ENCODE measurements at places on chromosomes 1 and 21.
A peak's percentile ranks its signal among the peaks of the same experiment; 100 is the strongest.

- DNase-seq, result no peak
Measured at GRCh38 chr1:4076346-4076745, 176.3 kb upstream of the C1orf174 start.

- DNase-seq, result no peak
Measured at GRCh38 chr1:42506576-42506975, 43.5 kb downstream of the CCDC30 start.

DNA sequence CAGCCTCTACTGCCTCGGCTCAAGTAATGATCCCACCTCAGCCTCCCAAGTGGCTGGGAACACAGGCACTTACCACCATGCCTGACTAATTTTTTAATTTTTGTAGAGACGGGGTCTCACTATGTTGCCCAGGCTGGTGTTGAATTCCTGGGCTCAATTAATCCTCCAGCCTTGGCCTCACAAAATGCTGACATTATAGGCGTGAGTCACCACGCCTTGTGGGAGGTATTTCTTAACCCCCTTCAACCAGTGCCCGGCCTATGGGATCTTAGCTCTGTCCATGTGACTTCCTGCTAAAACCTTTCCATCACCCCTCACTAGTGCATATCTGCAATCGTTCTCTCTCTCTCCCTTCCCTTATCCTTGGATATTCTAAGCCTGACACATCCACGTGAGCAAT lies 86.4 kb downstream of the FOXD2 start:
- peak; percentile 47 for DNase-seq

GRCh38 chr1:55358581-55358980 lies 143.4 kb upstream of the USP24 start:
- no peak for DNase-seq

DNA sequence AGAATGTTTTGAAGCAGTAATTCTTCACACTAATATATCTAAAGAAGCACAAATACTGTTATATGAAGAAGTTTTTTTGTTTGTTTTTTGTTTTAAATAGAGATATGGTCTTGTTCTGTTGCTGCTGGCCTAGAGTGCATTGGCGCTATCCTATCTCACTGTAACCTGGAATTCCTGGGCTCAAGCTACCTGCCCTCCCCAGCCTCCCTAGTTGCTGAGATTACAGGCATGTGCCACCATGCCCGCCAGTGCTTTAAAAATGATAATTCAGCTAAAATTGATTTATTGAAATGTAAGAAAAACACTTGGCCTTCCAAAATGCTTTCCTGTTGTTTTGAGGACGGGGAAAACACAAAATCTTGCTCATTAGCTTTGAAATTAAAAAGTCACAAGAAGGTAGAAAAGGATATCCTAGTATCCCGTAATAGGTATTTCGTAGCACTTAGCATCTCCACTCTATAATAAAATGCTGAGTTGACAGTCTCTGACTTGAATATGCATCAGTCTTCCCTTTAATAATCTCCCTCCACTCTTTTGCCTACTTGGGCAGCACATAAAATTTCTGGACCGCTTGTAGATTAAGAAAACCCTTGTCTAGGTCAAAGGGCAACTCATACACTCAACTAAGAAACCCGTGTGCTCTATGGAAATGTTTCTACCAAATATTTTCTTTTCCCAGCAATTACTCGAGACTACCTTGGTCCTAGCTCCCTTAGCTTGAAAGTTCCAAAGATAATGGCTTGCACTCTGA lies 1.3 kb downstream of the SCYL3 start:
- no peak for DNase-seq

- DNase-seq, result no peak
Measured at GRCh38 chr1:20114021-20114648, 5.2 kb downstream of the PLA2G2D start.

GRCh38 chr1:246492611-246493245 lies 14.4 kb downstream of the SMYD3 start:
- peak; percentile 90 for DNase-seq
